ENCODE measurements at places on chromosomes 2 and 18. TPM values are rescaled to one million over a fixed set of nuclear protein-coding genes. Genes with fewer than 3 reads are reported as not detected.
A peak's percentile ranks its signal among the peaks of the same experiment; 100 is the strongest.

DNA sequence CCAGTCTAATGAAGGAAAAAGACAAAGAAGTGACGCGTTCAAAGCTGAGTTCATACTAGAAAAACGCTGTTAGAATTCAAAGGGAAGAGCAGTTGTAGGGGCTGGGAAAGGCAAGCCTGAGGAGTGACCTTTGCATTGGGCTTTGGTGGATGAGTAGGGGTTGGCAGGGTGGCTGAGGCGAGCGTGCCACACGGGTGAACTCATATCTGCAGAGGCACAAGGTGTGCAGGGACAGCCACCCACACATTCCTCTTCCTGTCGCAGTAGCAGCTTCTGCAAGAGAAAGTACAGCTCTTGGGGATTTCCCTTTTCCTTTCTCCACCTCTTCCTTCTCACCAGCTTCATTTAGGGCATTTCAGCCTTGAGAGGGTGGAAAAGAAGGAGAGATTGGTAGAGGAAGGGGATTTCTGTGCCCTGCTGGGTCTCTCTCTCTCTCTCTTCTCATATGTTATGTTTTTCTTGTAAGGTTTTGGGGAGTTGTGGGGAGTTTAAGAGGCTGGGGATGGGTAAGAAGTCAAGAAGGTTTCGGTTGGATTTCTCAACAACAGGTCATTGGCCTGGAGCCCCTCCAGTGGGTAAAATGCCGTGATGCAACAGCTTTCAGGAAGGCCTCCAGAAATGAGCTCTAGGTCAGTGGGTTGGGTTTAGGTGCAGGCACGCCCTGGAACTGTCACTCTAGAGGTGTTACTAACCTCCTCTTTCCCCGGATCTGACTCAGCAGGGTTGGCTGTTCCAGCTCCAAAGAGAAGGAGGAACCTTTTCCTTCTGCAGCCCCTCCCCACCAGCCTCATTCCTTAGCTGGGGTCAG is 40.1 kb downstream of the ODC1 start:
- no peak for ATAC-seq

DNA sequence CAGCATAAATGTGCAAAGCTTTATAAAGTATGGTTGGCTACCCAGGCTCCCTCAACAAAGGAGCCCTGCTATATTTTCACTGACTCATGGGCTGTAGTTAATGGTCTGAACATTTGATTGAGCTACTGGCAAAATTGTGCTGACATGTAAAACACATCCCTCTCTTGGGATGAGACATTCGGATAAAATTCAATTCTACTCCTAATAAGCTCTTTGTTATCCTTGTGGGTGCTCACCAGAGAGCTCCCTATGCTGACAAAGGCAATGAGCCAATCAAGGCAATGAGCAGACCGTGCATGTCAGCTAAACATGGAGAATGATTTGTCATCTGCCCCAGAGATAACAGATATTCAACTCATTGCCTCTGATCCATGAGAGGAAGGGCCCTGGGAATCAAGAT is 27.7 kb downstream of the SERPINB8 start:
- ATAC-seq, result no peak

DNA sequence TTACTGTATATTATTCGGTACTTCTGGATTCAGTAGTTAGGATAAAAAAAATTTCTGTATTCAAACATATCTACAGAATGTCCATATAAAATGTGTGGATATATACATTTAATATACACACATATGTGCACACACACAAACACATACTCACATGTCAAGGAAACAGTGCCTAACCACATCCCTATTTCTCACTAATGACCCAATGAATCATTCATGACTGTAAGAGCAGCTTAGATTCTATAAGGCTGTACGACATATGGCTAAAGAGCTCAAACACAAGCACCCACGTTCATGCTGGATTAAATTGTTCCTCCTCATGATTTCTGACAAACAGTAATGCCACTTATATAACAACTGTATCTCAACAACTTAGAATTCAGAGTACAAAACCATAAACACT is 457.3 kb downstream of the ADCYAP1 start:
- no peak for ATAC-seq

DNA sequence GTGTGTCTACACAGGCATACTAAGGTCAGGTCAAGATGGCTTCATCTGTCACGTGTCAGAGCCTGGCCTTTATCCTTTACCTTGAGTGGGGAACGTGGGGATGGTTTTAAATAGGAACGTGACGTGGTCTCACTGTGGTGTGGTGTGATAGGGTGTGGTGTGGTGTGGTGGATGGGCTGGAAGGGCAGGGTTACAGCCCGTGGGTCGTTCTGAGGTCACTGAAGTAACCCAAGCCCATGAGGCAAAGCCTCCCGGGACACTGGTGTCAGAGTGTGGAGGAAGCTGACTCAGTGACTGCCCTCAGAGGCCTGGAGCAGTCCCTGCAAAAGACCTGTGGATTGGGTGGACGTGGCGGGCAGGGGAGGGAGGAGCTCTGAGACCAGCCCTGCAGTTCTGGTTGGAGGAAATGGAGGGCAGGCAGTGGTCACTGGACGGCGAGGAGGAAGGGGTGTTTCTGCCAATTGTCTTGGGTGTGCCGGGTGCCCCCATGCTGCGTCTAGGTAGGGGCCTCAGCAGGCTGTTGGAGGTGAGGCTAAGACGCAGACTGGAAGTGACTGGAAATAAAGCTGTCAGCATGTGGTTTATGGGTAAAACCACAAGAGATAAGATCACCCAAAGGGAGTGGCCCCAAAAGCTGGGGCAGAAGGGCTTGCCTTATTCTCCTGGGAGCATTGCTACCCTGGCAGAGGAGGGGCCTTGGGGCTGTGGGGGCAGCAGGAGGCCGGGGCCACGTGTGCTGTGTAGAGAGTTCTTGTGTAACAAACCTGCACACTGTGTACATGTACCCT is 84.8 kb downstream of the SH3RF3 start:
- peak; percentile 86 for ATAC-seq

DNA sequence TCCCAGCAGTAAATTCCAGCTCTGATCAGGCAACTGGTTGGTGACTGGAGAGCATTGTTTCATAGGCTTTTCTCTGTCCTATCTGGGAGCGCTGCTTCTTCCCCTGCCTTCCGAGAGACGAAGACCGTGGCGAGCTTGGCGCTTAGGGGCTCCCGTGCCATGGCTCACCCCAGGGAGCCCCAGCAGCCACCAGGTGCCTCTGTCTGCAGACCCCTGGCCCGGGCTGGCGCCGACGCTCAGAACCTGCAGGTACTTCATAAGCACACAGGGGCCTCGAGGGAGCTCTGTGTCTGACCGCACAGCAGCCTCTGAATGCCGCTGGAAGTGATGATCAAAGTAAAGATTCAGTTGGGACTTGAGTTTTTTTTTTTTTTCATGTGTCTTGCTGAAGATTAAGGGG is 19.1 kb upstream of the RBM44 start:
- no peak for ATAC-seq

DNA sequence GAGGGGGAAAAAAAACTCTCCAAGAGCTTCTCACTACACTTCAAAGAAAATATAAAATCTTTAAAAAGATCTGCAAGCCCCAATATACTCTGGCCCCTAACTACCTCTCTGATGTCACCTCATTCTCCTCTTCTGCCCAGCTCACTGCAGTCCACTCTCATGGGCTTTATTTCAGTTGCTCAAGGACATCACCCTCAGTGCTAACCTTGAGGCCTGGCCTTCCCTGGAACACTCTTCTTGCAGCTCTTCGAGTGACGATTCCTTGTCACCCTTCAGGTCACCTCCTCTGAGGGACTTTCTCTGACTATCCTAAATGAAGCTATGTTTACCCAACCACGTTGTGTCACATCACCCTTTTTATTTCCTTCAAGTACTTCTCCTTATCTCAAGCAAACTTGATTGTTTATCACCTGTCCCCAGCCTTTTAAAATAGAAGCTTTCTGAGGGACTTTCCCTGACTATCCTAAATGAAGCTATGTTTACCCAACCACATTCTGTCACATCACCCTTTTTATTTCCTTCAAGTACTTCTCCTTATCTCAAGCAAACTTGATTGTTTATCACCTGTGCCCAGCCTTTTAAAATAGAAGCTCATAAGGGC is 10.4 kb downstream of the RTTN start:
- ATAC-seq, result no peak

GRCh38 chr2:48146552-48146951 is 240.3 kb upstream of the FBXO11 start:
- ATAC-seq, result no peak

GRCh38 chr2:113080134-113080533 is 12.4 kb downstream of the IL1F10 start:
- ATAC-seq, result peak; percentile 26

GRCh38 chr18:58695772-58696171 is 24.5 kb downstream of the MALT1 start:
- no peak for ATAC-seq

DNA sequence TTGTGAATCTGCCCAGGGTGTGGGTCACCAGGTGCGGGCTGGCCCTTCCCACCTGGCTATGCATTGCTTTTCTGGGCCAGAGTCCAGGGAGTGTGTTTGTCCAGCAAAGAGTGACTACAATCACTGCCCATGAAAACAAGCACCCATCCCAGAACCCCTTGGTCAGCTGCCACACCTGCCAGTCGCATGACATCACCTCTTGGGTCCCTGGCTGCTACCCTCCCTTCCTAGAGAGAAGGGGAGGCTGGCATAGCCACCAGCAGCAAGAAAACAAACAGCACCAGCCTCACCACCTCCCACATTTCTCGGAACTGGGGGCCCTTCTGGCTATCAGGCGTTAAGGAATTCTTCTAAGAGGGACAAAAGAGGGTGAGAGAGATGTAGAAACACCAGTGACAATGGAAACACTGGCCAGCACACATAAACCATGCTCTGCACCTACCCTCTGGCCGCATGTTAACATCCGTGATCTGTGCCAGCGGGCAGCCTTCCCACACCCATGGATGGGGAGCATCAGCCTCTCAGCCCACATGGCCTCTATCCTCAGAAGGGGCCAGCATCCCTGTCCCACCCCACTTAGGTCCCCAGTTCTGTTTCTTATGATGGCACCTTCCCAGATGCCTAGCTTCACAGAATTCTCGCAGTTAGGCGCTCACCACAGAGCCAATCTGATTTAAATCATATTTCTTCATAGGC is 109.7 kb upstream of the GLI2 start:
- no peak for ATAC-seq

The FBXO11 gene
- total RNA-seq, result 21.6 TPM
